Amniotic epithelial cell (primary cell): ENCODE measurements at places on chromosomes 1 and 21.

DNA sequence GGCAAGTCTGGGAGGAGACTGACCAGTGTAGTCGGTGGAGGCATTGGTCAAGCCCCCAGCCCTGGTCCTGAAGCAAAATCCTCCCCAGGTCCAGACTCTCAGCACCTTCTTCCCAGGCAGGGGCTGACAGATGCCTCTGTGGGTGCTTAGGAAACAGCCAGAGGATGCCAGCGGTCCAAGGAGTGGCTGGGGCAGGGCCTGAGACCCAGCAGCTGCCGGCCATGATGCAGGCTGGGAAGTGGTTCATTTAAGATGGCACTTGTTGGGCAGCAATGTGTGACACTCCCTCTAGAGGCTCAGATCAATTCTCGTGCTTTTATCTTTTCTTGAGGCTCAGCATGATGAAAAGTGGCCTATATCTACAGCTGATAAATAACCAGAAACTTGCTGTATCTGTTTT lies 165.0 kb upstream of the VAMP3 start:
- no peak for DNase-seq

DNA sequence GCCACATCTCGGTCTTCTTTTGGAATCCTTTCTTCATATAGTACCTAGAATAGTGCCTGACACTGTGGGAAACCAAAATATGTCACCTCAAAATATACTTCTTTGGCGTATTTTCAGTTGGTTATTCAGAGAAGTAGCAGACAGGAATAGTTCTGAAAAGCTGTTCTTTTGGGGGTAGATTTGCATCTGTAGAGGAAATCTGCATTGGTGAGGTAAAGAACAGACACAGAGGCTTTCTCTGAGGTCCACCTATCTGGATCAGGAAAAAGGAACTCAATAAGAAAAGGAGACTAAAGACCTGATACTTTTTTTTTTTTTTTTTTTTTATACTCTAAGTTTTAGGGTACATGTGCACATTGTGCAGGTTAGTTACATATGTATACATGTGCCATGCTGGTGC lies 23.2 kb downstream of the LEPR start:
- DNase-seq: no peak

DNA sequence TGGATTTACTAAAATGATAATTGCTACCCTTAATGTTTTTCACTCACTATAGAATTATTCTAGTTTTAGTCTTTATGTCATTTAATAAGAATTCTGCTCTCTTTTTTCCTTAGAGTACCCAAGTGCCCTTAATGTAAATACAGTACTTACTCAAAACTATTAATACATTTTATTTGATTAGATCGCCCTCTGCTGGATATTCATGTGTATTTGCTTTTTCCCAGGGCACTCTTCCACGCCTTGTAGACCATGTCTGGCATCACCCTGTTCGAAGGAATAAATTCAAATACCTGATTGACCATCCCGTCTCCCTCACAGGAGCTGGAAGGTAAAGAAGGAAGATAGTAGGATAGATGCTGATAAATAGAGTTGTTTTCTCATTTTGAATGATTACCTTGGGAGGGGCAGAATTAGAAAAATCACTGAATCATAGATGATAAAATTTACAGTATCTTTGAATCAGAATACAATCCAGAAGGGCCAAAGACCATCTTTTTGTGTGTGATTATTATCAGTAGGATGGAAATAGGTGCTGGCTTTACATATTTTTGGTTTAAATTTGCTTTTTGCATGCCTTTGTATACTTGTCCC lies 4.1 kb downstream of the AXDND1 start:
- peak; percentile 66 for DNase-seq

DNA sequence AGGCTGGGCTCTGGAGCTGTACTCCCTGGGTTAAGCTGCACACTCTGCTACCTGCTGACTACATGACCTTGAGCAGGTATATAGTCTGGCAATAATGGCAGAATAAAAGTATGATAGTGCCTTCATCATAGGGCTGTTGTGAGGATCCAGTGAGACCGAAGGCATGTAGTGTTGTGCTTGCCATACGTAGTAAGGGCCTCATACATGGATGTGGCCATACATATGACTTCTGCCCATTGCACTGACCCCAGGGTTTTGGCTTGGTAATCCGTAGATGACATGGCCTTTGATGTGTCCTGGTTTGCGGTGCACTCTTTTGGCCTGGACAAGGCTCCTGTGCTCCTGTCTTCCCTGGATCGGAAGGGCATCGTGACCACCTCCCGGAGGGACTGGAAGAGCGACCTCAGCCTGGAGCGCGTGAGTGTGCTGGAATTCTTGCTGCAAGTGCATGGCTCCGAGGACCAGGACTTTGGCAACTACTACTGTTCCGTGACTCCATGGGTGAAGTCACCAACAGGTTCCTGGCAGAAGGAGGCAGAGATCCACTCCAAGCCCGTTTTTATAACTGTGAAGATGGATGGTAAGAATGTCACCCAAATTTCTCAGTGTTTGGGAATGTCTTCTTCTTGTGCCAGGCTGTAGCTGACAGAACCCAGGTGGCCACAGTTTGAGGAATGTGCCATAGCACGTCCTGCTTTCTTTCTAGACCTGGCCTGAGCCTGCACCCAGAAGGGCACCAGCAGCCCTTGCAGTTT lies 17.0 kb upstream of the CD101 start:
- no peak for DNase-seq

- DNase-seq: no peak
Observed at GRCh38 chr1:157952601-157953000, 40.8 kb upstream of the KIRREL1 start.

DNA sequence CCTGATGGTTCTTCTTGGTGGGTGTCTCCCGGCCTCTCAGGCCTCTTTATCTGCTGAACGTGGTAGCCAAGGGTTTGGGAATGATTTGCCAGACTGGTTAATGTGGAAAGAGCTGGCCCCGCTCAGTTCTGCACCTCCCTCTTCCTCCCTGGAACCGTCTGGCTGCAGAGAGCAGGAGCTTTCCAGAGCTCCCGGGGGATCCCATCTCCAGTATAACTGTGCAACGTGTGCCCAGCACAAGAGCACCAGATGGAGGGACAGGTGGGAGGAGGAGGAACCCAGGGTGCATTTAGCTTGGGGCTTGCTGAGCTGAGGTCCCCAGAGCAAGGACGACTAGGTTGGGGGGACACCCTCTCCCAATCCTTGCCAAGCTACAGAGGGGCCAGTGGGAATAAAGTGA lies 5.0 kb downstream of the TFF1 start:
- no peak for DNase-seq

- no peak for DNase-seq
Observed at GRCh38 chr1:47680815-47681475, 243.1 kb downstream of the FOXD2 start.

GRCh38 chr1:231838521-231838920 lies 211.9 kb downstream of the DISC1 start:
- no peak for DNase-seq

- DNase-seq: peak; percentile 2
Observed at GRCh38 chr1:65065524-65066418, 82.2 kb upstream of the AK4 start.

GRCh38 chr21:18620436-18620835 lies 216.9 kb upstream of the TMPRSS15 start:
- DNase-seq: no peak

- DNase-seq: no peak
Observed at GRCh38 chr1:157596384-157596783, 1.5 kb downstream of the FCRL4 start.

- DNase-seq: no peak
Observed at GRCh38 chr1:91091812-91092211, 70.0 kb upstream of the ZNF644 start.

GRCh38 chr1:31626223-31627207 lies 9.0 kb downstream of the HCRTR1 start:
- DNase-seq: no peak

GRCh38 chr1:49136738-49137251 lies 360.1 kb upstream of the BEND5 start:
- no peak for DNase-seq

GRCh38 chr1:77370583-77371306 lies 88.9 kb downstream of the AK5 start:
- DNase-seq: peak; percentile 96

- peak; percentile 15 for DNase-seq
Observed at GRCh38 chr1:160161965-160162705, 10.7 kb downstream of the ATP1A4 start.

DNA sequence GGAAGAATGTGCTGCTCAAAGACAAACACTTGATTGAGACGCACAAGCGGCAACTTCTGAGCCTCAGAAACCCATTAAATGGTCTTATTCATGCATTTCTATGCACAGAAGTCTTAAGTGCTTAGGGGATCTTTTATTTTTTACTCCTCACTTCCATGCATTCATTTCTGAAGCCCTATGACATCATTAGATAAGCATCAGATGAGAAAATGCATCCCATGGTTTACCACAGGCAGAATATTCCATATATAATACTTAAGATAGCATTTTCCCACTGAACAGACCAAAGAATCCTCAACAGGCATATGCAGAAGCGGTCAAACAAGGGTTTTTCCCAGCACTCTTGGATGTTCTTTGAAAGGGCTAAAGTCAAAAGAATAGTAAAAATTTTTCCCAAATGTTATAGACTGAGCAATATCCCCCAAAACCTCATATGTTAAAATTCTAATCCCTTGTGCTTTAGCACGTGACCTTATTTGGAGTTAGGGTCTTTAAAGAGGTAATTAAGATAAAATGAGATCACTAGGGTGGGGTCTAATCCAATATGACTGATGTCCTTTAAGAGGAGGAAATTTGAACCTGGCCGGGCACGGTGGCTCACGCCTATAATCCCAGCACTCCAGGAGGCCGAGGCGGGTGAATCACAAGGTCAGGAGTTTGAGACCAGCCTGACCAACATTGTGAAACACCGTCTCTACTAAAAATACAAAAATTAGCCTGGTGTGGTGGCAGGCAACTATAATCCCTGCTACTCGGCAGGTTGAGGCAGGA lies 22.6 kb upstream of the FAM89A start:
- DNase-seq: peak; percentile 87

DNA sequence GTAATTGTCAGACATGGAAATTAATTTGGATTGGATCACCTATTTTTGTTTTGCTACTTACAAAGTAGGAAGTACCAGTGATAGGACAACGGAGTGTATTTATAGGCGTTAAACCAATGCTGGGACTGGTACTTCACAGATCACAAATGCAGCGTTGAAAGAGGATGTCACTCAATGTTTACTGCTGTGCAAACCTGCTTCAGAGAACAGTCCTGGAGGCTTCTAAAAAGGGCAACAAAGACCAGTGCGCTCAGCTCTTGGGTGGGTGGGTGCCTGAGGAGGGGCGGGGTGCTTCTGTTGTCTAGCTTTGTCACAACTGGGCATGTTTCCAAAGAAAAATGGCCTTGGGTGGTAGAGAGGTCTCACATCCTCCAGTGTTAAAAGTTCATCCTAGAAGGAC lies 2.1 kb downstream of the C1orf21 start:
- DNase-seq: no peak

DNA sequence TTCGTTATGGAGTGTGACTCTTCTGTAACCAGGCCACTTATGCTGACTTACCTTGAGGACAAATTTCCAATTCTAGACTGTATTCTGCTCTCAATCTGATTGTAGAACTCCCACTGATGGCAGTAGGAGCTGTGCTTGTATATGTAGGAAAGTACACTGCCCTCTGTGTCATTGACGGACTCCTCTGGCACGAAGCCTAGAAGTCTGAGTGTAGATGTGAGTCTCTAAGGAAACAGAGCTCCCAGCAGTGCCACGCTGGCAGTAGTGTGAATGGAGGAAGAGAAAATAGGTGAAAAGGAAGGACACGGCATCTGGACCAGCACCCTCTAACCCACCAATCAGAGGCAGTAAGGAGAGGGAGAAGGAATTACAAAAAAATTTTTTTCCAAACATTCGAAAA lies 130.4 kb upstream of the ADGRL2 start:
- peak; percentile 94 for DNase-seq

GRCh38 chr1:39358491-39358890 lies 132.9 kb upstream of the BMP8A start:
- no peak for DNase-seq

GRCh38 chr1:7534061-7534825 lies 236.9 kb upstream of the VAMP3 start:
- no peak for DNase-seq
